ENCODE measurements at places on chromosomes 2 and 18. TPM values are rescaled to one million over a fixed set of nuclear protein-coding genes. Genes with fewer than 3 reads are reported as not detected.

LAMA3 gene
- 0.05 TPM for total RNA-seq

DPP4 gene
- 26.4 TPM for total RNA-seq

CPLX4 gene
- total RNA-seq: not detected

SLC9A4 gene
- total RNA-seq: 0.07 TPM

IHH gene
- not detected for total RNA-seq

- DNase-seq: no peak
These were observed 52.6 kb upstream of the ACMSD start for GRCh38 chr2:134785659-134786430.

Measured in activated CD8-positive, alpha-beta T cell treated with anti-CD3 and anti-CD28 coated beads for 36 hours (primary cell).